ENCODE measurements at places on chromosomes 6 and 20.

DNA sequence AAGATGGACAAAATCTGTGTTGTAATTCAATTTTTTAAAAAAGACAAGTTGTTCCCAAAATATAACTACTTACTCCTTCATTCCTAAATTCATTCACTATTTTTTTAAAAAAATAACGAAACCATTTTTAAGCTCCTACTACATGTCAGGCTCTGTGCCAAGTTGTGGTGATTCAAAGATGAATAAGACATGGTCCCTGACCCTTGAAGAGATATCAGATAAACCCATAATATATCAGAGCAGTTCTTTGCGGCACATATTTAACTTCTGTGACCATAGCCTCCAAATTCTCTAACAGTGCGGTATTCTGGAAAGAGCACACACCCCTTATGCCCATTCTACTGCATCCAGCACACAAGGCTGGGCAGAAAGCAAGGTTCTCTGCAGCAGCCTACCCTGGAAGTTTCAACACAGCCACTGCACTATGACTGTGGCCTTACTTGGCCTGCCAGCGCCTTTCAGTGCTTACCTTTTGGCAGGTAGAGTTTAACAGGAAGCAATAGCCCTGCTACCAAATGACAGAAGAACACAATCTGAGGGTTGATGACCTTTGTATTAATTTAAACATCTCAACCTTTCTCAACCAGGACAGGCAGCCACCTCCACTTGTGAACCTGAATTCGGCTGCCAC, 406.5 kb downstream of the BTBD9 start:
- DNase-seq, result no peak

DNA sequence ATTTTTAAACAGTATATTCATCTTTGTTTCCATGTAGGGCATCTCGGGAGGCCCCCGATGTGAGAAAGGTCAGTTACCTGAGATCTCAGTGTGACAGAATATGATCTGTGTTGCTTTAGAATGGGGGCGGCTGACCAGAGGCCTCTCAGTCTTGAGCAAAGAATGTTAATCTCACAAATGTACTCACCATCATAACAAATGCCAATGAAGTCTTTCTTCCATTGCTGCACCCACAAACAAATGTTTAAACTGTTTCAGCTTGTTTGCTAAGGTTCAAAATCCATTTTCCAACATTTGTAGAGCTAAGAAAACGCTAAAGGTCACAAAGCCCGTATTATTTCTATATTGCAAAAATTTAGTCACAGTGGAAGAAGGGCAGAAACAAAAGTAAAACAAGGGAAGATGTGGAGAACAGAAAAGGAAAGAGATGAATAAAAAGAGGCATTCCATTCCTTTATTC, 31.8 kb downstream of the ELOVL2 start:
- DNase-seq, result no peak

DNA sequence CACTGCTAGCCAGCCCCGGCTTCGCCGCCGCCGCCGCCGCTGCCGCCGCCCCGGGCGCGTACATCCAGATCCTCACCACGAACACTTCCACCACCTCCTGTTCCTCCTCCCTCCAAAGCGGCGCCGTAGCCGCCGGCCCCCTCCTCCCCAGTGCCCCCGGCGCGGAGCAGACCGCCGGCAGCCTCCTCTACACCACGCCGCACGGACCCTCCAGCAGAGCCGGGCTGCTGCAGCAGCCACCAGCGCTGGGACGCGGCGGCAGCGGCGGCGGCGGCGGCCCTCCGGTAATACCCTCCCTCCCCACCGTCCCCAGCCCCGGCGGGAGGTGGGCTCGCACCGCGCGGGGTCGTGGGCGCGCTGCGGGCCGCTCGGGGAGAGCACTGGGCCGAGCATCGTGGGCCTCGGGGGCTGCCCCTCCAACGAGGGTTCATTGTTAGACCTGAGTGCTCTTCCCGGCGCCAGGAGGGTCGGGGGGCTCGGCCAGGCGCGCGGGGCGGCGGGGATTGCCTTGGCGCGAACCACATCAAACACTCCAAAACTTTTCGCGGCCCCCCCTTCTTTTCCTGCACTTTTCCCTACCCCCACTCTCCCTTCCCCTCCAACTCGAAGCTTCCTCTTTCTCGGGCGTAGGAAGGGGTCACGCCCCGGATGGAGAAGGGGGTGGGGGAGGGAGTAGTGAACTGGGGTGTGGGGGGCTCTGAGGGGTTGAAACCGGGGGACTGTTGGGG, 827 bp downstream of the E2F3 start:
- DNase-seq, result no peak

- DNase-seq, result no peak
Observed at GRCh38 chr6:169293196-169293595, 39.5 kb upstream of the THBS2 start.

- DNase-seq, result peak; percentile 70
Observed at GRCh38 chr20:4135385-4136077, 120.2 kb upstream of the RNF24 start.

GRCh38 chr6:42509765-42510164, 54.1 kb upstream of the UBR2 start:
- no peak for DNase-seq

DNA sequence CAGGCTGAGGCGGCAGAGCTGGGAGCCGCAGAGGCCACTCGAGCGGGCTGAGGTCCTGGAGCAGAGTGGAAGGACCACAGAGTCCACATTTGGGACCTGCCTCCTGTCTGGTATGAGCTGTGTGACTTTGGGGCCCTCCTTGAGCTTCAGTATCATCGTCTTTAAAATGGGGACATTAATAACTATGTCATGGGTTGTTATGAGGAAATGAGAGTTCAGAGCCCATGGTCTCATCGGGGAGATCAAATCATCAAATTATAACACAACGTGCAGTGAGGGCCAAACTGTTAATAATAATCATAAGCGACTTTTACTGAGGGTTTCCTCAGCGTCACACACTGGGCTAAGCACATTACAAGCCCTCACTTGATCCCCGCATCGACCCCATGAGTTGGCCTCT, 49.9 kb upstream of the CCDC167 start:
- no peak for DNase-seq

DNA sequence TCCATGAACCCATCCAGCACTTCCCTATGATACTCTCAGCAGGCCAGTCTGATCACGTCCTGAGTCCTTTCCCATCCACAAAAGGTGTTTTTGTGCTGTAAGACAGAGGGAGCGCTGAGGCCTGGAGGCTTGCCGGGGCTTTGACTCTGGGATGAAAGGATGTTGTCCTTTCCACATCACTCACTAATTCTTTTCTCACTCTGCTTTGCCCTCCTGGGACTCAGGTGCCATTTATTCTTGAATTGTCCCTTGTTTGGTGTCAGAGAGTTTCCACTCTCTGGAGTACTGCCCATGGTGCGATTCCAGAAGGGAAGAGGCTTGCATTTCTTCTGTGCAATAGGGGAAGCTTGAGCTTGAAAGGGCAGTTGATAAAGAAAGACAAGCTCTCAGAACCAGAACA, 15.3 kb upstream of the TUBB2B start:
- DNase-seq, result no peak

- no peak for DNase-seq
Observed at GRCh38 chr6:8215631-8216030, 113.3 kb upstream of the EEF1E1 start.

DNA sequence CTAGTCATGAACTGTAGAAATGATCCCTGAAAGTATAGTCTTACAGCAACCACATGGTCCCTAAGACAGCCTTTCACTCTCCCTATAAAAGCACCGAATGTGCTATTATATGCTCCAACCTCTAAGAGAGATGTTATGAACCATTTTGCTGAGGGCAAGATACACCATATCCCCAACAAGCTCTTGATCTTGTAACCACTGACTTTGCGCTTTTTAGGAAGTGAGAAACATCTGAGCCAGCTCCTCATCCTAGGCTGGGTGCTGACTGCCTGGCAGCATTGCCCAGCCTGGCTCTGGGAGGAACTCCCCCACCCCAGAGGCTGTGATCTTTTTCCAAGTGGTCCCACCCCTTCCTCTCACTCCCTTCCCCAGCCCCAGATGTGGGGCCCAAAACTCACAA, 3.1 kb upstream of the EMILIN3 start:
- DNase-seq, result no peak

DNA sequence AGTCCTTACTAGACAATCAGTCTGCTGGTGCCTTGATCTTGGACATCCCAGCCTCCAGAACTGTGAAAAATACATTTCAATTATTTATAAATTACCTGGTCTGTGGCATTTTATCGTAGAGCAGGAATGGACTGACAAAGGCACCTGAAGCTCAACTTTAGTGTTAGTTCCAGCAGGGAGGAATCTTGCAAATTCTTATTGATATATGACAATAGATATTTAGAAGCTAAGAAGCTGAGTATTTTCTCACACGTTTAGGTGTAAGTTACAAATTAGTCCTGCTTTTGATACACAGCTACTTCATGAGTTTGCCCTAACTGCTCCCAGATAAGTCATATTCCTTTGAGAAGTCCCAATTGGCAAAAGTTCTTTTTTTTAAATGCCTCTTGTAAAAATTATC, 138.0 kb upstream of the ZNF217 start:
- no peak for DNase-seq

- no peak for DNase-seq
Observed at GRCh38 chr20:17833036-17833674, 133.4 kb downstream of the BANF2 start.

DNA sequence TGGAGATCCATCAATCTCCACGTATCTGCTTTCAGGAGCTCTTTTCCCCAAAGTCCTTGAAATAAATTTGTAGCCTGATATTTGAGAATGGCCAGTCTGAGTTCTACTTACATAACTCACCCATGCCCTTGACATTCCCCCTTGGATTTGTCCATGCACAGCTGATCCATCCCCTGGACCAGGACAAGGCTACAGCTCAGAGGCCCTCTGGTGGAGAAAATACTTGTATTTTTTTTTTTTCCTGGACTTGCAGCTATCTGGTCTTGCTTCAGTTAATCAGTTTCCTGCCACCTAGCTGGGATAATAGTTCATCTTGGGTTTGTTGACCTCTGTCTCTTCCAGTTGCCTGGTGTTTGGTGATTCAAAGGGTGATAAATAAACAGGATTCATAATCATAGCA, 467.6 kb downstream of the DHX35 start:
- DNase-seq, result no peak

DNA sequence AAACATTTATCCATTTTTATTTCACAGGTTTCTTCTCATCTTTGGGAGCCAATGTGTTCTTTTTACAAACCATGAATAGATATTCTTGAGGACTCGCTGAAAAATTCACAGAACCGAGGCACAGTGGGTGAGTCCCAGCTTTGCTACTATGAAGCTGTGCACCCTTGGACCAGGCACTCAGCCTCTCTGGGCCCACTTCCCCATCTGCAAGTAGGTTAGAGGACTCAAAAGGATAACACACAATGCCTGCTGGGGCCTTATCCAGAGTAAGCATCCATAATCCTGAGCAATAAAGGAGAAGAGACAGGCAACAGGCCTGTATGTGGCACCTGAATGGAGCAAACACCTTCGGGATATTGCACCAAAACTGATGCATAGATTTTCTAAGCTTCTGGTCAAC, 153.3 kb downstream of the PREX1 start:
- no peak for DNase-seq

- DNase-seq, result peak; percentile 22
Observed at GRCh38 chr6:44431118-44431725, 43.7 kb downstream of the CDC5L start.

GRCh38 chr20:22808628-22809027, 224.3 kb upstream of the FOXA2 start:
- no peak for DNase-seq

- no peak for DNase-seq
Observed at GRCh38 chr6:39812853-39813533, 20.8 kb downstream of the DAAM2 start.

GRCh38 chr6:149728499-149729234, 10.8 kb upstream of the LATS1 start:
- DNase-seq, result no peak

DNA sequence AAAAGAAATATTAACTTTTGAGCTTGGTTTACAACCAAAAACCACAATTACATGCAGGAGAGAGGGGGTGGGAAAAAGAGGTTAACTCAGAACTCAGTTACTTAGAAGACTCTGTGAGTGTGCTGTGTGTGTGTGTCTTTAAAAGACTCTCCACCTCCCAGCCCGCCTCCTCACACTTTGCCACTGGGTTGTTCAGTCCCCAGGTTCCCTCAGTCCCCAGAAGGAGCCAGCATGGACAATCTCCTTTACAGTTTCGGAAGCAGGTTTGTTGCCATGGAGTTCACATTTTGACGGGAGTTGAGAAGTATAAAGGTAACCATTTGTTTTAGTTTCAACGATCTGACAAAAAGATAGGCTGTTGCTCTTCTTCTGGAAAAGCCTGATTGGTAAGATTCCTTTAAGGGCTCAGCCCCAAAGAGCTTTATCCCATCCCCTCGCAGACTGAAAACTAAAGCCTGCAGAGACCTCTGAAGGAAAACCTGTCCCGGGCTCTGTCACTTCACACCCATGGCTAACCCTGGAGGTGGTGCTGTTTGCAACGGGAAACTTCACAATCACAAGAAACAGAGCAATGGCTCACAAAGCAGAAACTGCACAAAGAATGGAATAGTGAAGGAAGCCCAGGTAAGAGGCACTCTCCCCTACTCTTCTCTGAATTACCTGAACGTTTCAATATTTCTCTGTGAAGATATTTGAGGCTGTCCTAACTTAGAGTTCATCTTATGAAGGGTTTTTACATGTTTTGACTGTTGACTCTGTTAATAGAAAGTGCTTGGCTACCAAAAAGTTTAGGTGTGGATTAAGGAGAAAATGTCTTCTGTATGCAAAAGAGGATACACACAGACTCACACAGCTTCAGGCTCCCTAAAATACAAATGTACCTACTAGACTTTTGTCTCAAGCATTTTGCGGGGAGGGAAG, at the start of gene SPTLC3:
SPTLC3 (plus strand) TSS at position 212 of the 921 bp plus-strand sequence; CDS start at position 508, 296 bp downstream.
- DNase-seq, result no peak

DNA sequence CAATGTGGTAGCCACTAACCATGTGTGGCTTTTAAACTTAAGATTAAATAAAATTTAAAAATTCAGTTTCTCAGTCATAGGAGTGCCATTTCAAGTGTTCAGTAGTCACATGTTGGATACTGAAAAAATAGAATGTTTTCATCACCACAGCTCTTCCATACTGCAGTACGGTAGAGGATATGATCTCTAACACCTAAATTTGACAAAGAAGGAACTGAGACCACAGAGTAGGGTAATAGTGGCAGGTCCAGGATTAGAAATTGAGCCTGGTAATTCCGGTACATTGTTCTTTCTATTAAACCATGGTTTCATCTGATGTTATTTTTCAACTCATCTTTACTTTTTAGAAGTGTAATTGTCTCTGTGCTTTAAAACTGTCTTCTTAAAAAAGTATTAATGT, 104.0 kb downstream of the CD2AP start:
- DNase-seq, result no peak

DNA sequence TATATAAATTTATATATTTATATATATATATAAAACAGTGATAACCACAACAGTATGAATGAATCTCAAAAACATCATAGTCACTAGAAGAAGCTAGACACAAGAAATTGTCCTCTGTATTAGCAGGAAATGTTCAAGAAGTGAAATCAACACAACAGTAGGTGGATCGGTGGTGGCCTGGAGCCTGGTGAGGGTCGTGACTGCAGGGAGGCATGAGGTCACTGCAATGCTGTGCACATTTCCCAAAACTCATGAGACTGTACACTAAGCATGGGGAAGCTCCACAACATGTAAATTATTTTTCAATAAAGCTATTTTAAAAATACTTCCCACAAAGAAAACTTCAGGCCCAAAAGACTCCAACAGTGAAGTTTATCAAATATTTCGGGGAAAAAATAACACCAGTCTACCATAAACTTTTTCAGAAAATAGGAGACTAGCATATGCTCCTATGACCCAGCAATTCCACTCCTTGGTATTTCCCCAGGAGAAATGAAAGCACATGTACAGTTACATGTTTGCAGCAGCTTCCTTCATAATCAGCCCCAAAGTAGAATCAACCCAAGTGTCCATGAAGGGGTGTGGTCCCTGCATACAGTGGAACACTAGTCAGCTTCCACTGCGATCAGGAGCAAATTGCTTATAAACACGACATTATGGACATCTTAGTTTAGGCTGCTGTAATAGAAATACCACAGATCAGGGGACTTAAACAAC, 144.2 kb downstream of the TBXT start:
- no peak for DNase-seq
